ENCODE measurements at places on chromosomes 1 and 21. TPM values are rescaled to one million over a fixed set of nuclear protein-coding genes. Genes with fewer than 3 reads are reported as not detected.

The LCE1A gene
- total RNA-seq = not detected

DNA sequence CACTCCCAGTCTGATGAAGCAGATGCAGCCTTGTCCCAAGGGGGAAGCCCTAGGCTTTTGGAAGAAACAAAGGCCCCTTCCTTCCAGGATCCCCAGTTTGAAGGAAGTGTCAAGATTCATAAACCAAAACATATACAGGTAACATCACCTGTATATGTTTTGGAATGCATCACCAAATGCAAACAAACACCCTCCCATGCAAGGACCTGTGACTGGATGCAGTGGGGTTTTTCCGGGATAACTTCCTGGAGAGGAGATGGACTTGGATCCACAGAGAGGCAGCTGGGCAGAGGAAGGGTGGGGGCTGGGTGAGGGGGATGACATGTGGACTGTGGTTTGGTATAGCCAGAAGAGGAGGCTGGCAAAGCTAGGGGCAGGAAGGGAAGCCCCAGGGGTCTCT lies 1.5 kb upstream of the PLA2G2F start:
- DNase-seq = no peak

The TAS1R1 gene
- total RNA-seq = not detected

DNA sequence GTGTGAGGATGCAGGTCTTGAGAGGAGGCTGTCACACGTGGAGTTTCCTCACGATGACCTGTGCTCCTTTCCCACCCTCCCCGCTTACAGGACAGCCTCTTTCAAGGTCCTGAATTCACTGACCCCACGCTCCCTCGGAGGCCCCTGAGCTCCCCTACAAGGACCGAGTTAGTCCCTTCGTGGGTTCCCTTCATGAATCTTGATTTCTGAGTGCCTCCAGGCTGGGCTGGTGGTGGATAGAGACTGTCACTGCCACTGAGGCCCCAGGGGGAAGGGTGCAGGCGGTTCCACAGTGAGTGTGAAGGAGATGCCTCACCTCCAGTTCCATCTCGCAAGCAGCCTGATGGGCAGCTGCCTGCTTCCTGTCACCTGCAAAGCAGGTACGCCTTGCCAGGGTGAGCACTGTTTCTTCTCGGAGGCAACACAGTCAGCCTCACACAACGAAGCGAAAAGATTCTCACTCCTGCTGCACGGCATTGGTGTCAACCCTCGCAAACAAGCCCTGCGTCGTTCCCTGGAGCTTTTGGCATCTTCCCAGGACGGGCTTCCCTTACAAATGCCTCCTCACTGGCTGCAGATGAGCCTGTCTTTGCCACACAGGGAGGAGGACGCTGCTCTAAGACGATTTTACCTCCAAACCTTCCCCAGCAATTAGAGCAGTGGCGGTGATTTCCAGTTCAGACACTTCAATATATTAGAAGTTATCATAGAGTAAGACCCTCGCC lies 26.7 kb upstream of the PCP4 start:
- DNase-seq = no peak

The CA14 gene
- 43.2 TPM for total RNA-seq

- peak; percentile 93 for DNase-seq
Observed at GRCh38 chr1:3471356-3472087, 17.1 kb downstream of the ARHGEF16 start.

The UROD gene
- total RNA-seq = 90.4 TPM

DNA sequence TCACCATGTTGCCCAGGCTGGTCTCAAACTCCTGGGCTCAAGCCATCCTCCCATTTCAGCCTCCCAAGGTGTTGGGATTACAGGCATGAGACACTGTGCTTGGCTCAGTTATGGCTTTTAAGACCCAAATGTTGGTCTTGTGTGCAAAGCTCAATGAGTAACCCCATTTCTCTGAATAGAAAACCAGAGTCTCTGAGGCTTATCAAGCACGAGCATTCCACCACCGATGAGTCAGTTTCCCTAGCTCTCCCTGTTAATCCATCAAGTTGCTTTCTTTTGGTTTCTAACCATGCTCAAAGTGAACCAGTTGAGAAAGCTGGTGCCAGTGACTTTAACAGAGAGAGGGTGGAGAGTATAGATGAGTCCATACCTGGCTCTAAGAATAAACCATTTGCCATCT lies 350.9 kb upstream of the ADGRL2 start:
- no peak for DNase-seq

The LRRC40 gene
- 27.6 TPM for total RNA-seq

- peak; percentile 71 for DNase-seq
Observed at GRCh38 chr1:177948336-177948972, 21.4 kb downstream of the SEC16B start.

DNA sequence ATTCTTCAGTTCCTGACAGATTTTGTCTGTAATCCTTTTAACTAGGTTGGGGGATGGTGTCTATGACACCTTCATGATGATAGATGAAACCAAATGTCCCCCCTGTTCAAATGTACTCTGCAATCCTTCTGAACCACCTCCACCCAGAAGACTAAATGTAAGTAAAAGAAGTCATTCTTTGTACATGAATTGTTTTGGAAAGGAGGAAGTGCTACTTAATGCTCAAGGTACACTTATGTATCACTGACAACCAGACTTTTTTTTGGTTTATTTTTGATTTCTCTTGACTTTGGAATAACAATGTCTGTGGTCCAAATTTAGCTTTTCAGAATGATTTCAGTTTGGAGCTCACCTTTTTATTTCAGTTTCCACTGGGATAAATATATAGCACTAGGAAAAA lies 2.3 kb downstream of the DYRK3 start:
- DNase-seq = no peak

The XCL2 gene
- not detected for total RNA-seq

DNA sequence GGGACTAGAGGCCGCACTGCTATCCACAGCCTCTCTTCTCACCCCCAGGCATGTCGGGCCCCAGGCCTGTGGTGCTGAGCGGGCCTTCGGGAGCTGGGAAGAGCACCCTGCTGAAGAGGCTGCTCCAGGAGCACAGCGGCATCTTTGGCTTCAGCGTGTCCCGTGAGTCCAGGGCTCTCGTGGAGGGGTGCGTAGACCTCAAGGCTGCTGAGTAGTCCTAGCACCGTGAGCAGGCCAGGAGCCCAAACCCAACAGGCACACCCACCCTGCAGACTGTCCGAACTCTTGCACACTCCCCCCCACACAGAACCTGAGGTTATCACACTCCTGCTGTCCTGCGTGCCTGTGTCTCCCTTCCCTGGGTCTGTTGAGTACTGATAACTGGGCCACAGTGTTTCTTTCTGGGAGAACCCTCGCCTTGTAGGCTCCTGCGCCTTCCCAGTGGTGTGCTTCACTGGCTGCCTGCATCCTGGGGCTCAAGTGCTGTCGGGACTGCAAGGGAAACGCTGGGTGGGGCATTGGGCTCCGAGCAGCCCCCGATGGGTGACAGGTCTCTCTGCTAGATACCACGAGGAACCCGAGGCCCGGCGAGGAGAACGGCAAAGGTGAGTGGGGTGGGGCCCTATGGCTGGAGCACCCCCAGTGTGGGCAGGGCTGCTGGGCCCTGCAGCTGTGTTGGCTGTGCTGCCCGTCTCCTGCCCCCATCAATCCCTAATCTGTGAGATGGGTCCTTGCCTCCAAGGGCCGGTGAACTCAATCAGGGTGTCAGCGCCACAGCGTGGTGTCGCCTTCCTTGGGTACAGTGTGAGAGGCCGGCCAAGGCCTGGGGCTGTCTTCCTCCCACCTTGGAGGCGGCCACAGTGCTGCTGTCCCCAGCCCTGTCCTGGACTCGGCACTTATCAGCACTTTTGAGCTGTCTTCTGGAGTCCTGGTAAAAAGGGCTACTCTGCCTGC lies 4.0 kb upstream of the GJC2 start:
- DNase-seq = no peak

GRCh38 chr1:147504801-147505311 lies 36.4 kb upstream of the BCL9 start:
- peak; percentile 94 for DNase-seq

DNA sequence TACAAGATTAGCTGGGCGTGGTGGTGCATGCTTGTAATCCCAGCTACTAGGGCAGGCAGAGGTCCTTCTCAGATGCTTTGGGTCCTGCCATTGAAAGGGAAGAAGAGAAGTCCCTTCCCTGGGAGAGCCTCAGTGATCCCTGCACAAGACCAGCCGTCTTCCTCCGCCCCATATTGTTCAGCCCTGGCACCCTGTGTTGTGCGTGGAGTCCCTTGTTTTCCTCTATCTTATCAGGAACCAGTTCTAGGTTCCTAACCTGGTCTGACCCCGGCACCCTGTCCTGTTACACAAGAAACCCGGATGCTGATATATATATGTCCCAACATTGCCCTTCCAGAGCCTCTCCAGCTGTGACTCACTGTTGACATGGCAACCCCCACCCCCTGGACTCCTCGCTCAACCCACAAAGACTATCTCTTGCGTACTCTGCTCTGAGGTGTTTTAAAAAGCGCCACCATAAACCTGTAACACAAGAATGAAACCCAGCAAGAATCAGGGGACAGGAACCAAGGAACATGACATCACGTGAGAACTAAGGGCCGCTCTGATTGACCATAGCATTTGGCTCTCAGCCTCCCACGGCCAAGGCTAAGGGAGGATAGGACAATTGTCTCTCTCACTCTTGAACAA lies 4.8 kb downstream of the MX2 start:
- no peak for DNase-seq

GRCh38 chr21:15992171-15992570 lies 262.4 kb downstream of the USP25 start:
- DNase-seq = no peak

GRCh38 chr21:41075656-41076055 lies 92.3 kb upstream of the BACE2 start:
- no peak for DNase-seq

- peak; percentile 26 for DNase-seq
Observed at GRCh38 chr1:8343464-8344001, 25.6 kb downstream of the SLC45A1 start.

DNA sequence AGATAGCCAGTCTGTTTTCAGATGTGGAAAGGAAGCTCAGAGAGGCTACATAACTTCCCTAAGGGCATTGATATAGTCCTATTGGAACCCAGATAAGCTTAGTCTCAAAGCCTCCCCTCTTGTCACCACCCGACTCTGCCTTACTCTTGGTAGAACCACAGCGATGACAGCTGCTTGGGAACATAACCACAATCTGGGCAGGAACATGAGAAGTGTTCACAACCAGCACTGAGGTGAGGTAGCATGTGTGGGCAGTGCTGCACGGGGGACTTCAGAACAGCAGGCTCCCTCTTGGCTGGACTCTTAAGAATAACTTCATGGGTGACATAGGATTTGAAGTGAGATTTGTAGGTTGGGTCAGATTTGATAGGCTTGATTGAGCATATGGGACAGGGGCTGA lies 9.3 kb upstream of the S100A10 start:
- no peak for DNase-seq

DNA sequence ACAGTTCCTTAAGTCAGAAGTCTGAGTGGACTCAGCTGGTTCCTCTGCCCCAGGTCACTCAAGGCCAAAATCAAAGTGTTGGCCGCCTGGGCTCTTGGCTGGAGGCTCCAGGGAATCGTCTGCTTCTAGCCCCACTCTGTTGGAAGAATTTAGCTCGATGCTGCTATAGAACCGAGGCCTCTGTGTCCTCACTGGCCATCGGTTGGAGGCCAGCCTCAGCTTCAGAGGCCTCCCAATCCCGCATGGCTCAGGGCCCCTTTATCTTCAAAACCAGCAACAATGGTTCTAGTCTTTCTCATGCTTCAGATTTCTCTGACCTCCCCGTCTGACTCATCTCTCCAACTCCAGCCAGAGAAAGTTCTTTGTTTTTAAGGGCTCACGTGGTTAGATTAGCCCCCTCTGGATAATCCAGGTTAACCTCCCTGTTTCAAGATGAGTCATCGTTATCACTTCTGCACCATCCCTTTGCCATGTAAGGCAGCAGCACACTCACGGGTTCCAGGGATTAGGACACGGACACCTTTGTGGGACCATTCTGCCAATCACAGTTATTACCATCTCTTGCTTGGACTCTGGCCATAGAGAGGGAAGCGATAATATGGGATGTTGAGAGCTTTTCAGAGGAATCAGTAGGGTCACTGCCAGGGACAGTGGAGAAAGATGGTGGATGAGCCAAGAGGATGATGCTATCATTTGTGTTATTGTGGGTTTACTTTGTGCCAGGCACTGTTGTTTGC lies 13.6 kb downstream of the FHAD1 start:
- DNase-seq = no peak

DNA sequence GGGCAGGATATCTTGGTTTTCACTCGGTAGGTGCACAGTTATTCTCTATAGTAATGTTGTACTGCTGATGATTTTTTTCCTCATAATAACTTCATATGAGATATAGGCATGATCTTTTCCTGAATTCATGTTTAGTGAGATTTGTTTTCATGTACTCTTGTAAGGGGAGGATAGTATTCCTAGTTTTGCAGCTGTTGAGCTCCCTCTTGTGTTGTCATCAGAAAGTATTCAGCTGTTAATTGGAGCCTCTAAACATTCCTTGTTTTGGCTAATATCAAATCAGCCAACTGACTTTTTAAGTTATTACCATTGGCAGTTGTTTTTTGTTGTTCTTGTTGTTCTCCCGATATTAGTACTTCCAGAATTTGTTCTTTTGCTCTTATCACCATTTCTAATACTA lies 24.4 kb downstream of the OR10R2 start:
- DNase-seq = no peak

DNA sequence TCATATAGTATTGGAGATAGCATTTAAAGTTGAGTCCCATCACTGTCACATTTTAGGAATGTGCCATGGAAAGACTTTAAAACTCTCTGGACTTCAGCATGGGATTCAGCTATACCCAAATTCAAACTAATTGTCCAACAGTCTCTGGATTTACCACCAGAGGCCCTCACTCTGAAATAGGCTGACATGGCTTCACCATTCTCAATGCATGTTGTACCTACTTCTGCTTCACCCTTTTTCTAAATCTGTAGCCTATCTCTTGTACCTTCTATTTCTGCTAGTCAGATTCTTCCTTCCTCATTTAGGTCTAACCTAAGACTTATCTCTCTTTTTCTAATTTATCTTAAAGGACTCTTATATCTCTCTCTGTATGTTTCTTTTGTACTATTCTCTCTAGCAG lies 512.7 kb upstream of the ZRANB2 start:
- no peak for DNase-seq

DNA sequence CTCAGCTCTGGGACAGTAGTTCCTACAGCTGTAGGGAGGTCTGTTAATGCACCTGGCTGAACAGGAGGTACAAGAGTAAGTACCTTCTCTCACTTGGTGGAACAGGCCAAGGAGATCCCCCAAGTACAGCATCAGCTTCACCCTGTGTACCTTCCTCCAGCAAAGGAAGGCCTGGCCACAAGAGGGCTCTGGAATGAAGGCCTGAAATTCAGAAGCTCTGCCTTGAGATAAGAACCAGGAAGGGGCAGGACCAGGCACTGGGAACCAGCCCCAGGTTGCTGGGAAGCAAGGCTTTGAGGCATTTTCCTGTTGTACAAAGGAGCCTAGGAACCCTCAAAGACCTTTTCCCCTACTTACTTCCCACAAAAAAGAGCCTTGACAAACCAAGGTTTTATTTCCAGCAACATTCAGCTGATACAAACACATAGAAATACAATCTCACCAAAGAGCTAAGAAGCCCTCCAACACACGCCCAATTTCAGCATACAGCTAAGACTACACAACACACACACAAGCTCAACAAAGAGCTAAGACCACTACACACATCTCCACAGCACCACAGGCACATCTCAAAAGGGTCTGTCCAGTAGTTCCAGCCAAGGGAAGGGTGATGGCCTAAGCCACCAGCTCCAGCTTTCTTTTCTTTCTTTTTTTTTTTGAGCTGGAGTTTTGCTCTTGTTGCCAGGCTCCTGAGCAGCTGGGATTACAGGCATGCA lies 23.5 kb downstream of the F11R start:
- DNase-seq = peak; percentile 73

The CYP4Z1 gene
- not detected for total RNA-seq

- DNase-seq = peak; percentile 84
Observed at GRCh38 chr1:177945943-177946650, 23.8 kb downstream of the SEC16B start.

The APCS gene
- total RNA-seq = not detected

The MTARC1 gene
- 33.7 TPM for total RNA-seq
